ENCODE measurements at places on chromosomes 3 and 15.

DNA sequence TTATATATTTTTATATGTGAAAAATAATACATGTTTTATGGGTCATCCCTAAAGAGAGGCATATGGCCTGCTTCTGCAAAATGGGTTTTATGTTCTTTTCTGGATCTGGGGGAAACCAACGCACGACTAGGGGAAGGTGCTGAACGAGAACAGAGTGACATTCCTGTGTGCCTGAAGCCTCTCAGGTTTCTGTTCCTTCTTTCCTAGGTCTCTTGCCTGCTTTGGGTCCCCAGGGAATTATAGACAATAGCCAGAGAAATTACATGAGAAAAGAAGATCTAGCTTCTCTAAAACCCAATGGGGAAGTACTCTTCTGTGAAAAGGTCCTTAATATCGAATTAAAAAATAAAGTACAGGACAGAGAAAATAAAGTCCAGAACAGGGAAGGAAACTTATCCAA, 66.5 kb downstream of the IGSF11 start:
- DNase-seq, result no peak

GRCh38 chr3:155889952-155890351, 19.5 kb downstream of the GMPS start:
- no peak for DNase-seq

DNA sequence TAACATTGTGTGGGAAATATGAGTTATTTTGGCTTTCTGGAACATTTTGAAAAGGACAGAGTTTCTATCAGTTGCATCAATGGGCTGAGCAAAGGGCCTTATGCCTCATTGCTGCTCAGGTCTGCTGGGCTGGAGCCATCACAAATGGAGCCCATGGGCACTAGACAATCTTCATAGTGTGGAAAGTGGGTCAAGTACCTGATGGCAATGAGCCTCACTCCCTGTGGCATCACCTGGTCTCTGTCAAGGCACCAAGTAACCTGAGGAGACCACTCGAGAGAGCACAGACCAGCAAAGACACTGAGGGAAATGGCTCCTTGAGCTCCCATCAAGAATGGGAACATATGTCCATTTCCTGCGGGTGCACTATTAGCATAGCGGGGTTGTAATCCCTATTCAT, 96.7 kb upstream of the PPP2R3A start:
- DNase-seq, result no peak

DNA sequence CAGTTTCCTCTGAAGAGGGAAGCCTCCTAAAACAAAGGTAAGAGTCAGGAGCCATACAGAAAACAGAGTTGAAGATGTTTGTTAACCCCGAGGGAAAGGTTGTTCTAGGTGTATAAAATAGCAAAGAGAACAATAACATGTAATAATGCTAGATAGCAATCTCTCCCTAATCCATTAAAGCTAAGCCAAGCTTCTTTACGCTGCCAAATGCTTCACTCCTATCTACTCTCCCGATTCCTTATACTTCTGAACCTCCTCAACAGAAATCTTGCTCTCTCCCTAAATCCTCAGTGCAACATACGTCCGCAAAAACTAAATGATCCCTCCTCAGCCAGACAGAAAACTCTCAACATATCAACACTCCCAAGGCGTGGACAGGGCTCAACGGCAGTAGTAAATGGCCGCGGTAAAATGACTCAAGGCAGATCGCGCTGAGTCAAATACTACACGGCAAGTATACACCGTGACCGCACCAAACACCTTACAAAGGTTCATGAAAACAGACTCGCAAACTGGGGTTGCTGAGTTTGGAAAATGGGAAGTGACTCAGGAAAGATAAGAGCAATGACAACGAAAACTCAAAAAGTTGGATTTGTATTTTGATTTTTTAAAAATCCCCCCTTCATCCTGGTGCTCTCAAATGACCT, 682 bp downstream of the CLDND1 start:
- no peak for DNase-seq

- no peak for DNase-seq
Observed at GRCh38 chr3:190697901-190698300, 164.6 kb downstream of the GMNC start.

DNA sequence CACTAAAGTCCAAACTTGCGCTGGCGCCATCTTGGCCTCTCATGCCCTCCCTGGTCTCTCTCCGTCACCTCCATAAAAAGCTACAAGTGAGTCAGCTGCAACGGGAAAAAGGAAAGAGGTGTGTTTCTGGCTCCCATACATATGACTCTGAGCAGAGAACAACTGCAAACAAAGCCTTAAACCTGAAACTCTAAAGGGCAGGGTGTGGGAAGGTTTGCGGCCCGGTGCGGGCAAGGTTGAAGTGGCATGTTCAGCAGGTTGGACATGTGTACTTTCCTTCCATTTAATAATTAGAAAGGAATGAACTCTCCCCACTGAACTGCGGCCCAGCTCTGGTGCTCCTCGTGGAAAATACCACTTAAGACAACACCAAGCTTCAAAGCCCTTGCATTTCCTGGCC, 59.0 kb upstream of the PPARG start:
- no peak for DNase-seq

GRCh38 chr3:24390169-24391130, 104.2 kb downstream of the THRB start:
- no peak for DNase-seq

DNA sequence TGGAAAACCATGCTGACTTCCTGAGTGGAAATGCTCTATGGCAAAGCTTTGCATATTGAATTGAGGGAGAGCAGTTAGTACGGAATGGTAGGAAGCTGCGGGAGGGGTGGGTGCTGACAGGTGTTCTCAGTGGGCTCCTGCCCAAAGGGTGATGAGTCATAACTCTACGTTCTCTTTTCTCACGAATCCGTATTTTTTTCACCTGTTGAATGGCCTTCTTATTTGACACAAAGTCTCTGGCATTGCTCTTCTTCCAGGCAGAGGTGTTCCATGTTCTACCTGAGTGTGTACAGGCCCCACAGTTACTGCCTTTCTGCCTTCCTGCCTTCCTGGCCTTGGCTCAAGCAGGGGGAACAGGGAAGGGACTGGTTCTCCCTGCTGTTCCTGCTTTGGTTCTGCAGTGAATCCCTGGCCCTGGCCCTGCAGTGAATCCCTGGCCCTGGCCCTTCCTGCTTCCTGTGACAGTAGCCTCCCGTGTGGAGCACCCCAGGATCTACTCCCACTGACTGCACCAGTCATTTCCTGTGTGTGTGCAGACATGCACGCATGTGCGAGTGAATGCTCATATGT, 31.9 kb downstream of the TRAK1 start:
- DNase-seq, result no peak

GRCh38 chr15:85800478-85801123, 5.9 kb upstream of the KLHL25 start:
- DNase-seq, result no peak

DNA sequence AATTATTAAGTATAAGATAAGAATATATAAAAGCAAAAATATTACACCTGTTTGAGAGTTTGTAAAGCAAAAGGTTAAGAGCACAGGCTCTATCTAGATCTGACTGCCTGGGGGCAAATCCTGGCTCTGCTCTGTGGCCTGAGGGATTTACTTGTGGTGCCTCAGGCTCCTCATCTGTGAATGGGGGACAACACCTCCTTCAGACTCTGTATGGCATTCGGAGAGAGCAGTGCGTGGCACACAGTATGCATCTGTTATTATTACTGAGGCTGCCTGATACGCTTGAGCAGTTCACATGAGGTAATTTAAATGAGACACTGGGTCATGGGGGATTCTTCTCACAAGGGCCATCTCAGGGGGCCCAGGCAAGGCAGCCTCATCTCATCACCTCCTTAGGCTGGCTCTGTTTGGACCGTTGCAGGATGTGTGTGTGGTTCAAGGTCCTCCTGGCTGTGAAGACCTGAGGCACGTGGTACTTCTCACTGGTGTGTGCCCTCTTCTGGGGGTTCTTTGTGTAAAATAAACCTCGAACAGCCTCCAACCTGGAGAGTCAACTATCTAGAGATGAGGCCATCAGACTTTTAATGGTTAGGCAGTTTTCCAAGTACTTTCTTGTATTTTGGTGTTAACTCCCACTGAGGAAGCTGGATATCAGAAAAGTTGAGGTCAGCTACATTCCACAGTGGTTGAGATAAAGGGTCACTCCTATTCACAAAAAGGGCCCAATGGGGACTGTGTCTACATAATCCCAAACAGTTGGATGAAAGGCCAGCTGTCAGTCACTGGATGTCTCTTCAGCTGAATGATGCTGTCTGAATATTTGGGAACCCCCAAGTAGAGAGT, 9.0 kb downstream of the GNB5 start:
- DNase-seq, result no peak

- DNase-seq, result peak; percentile 29
Observed at GRCh38 chr3:136658946-136659682, 93.1 kb downstream of the STAG1 start.

DNA sequence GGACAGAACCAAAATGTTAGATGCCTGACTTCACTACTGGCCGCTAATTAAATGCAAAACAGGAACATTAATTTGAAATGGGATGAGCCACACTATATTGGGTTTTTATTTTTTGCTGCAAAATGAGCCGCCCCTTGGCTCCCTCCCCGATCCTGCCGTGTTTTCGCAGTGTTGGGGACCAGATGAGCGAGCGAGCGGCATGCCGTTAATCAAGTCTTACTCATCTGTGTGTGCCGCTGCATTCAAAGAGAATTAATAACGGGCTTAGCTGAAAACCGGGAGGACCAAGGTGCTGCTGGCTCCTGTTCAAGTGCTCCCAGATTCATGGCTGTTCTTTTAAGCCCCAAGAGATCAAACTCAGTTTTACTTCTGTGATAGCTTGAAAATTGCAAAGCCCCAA, 20.0 kb downstream of the TAFA4 start:
- DNase-seq, result no peak

GRCh38 chr15:58249646-58250312, 111.6 kb downstream of the AQP9 start:
- no peak for DNase-seq

DNA sequence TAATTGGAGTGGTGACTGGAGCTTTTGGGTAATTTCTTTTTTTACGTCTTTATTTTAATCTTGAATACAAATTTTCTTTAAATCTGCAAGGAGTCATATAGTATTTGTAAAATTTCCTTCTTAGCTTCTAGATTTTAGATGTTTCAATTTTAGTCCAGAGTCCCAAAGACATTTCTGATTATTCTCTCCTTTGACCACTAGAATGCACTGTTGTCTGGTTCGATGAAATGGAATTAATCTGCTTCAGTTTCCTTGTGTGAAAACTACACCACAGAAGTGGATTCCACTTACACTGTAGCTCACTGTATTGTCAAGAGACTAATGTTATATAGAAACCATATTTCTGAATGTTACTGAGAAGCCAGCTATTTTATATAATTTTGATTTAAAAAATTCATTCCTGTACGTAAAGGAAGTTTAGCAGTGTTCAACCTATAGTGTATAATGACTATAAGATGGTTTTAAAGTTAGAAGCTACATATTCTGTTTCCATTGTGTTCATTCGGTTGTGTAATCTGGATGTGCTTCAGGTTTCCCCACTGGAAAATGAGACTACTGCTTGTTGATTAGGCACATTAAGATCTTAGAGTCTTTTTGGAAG, 6.1 kb downstream of the GRAMD1C start:
- no peak for DNase-seq

GRCh38 chr3:33438284-33438668, 1.9 kb downstream of the UBP1 start:
- no peak for DNase-seq

GRCh38 chr3:126394977-126395321, 240 bp downstream of the CFAP100 start:
- DNase-seq, result no peak

GRCh38 chr3:40737343-40737742, 212.6 kb downstream of the ZNF621 start:
- no peak for DNase-seq

DNA sequence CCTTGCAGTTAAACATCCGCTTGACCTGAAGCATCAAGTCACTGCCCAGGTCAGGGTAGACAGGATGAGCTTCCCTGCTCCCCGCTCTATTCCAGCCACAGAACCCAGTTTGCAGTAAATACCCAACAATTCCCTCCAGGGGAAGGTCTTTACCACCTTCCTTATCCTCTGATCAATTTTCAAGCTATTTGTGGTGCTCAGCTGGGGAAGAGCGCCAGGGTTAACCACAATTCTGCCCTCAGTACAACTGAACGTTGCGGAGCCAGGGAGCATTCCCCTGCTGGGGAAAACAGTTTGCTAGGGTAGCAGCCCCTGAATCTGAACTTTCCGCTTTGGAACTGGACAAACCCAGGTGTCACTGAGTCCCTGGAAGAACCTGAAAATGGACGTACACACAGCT, 28.5 kb downstream of the RBPMS2 start:
- DNase-seq, result no peak

- DNase-seq, result no peak
Observed at GRCh38 chr3:119794971-119795612, 13.2 kb downstream of the NR1I2 start.

DNA sequence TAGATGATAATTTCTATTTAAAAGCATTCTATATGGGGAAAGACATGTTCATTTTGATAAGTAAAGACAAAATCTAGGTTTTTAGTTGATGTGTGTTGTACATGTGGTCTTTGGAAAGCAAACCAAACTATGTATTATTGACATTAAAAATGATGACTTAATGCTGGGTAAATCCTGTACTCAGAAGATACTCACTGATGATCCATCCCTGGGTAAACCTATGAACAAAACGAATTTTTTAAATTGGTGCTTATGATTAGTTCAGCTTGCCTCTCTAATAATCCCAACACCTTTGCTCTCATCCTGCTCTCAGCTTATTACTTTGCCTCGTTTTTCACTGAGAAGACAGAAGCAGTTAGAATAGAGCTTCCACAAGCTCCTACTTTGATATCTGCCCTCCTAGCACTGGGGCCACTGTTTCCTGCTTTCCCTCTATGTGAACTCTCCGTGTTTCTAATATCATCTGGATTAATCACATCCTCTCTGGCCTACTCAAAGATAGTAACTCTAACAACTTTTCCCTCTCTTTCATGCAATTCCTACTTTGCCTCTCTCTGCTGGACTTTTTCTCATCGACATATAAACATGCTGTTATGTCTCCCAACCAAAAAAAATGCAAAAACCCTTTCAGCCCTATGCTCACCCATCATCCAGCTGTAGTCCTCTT, 29.3 kb downstream of the RARRES1 start:
- DNase-seq, result no peak

DNA sequence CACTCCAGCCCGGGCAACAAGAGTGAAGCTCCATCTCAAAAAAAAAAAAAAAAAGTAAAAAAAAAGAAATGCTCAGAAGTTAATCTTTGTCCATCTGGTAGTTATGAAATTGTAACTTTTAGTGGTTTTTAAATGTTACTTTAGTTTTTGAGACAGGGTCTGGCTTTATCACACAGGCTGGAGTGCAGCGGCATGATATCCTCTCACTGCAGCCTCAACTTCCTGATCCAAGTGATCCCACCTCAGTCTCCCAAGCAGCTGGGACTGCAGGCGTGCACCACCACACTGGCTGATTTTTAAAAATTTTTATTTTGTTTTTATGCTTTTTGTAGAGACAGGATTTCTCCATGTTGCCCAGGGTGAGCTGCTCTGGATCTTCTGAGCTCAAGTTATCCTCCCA, 1.3 kb downstream of the RNU5B-1 start:
- DNase-seq, result no peak

DNA sequence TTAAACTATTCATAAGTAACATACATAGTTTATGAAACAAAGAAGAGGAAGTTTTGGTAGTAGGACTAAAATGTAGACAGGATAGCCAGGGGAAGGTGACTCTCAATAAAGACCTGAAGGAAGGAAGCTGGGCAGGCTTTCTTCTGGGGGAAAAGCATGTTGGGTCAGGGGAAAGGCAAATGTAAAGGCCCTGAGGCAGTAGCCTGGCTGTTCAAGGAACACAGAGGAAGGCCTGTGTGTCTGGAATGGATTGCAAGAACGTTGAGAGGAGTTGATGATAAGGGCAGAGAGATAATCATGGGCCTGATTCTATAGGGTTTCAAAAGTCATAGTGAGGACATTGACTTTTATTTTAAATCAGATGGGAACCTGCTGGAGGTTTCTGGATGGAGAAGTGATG, 167.6 kb downstream of the SNRK start:
- no peak for DNase-seq

All from AG04449 (cell line).